ENCODE measurements at places on chromosomes 3 and 15. TPM values are rescaled to one million over a fixed set of nuclear protein-coding genes. Genes with fewer than 3 reads are reported as not detected.

Gene CHD2
- total RNA-seq: 34.9 TPM

Gene FETUB
- not detected for total RNA-seq

Gene SNAP23
- 58.0 TPM for total RNA-seq

Gene MOBP
- total RNA-seq: not detected

Gene MKRN2OS
- not detected for total RNA-seq
